ENCODE measurements at places on chromosomes 16 and 17.

DNA sequence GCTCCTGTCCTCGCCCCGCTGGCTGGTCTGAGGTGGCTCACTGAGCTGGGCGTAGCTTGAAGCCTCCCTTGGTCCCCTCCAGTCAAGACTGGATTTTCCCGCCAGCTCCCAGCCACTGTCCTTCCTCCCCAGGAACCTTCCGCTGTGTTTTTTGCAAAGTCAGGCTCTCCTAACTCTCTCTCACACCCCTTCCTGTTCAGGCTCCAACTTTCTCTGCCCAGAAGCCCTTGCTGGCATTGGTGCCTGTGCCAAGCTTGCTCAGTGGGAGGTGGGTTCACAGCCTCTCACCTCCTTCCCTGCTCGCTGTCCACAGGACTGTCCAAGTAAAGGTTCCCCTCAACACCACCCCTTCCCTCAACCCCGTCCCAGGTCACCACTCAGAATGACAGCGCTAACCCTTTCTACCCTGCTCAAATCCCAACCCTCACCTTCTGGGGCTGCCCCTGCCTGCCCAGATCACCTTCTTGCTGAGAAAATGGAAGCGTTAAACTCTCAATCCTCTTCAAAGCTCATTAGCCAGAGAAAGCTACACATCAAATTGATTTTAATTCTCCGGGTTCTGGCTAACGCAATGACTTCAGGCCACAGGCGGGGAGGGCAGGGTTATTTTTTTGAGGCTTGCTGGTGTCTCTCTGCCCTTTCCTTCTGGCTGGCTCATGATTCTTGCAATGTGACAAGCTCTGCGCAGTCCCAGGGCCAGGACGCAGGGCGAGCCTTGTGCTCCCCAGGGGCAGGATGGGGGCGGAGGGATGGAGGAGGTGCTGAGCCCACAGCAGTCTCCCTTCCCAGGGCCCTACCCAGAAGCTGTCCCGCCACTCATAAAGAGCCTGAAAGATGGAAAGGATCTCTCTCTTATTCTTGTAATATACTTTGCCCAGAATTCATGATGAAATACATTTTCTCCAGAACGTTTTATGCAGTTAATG lies 357.2 kb upstream of the TNRC6C start:
- DNase-seq, result no peak

GRCh38 chr16:4525069-4525468 lies 13.5 kb downstream of the CDIP1 start:
- DNase-seq, result no peak

DNA sequence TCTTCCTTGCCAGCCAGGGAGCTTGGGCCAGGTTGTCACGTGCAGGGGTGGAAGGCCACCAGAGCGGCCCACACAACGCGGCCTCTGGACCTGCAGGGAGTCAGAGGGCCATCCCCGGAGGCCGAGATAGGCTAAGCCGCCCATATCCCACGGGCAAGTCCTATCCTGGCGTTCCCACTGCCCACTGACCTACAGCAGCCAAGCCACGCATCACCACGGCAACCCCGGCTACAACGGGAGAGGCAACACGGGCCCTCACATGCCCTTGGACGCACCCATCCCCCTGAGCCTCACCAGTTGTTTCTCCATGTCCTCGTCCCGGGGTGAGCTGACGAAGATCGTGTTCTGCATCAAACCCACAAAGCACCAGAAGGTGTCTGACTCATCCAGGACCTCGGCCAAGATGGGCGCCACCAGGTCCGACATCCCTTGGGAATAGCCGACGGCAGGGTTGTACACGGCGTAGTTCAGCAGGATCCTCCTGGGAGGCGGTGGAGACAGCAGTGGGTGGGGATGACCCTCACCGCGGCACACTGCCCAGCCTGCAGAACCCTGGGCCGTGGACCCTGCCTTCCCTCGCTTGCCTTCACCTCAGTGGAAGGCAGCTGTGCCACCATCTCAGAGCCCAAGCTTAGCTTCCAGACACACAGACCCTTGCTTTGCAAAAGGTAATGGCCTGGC lies 88.2 kb downstream of the TBC1D16 start:
- no peak for DNase-seq

DNA sequence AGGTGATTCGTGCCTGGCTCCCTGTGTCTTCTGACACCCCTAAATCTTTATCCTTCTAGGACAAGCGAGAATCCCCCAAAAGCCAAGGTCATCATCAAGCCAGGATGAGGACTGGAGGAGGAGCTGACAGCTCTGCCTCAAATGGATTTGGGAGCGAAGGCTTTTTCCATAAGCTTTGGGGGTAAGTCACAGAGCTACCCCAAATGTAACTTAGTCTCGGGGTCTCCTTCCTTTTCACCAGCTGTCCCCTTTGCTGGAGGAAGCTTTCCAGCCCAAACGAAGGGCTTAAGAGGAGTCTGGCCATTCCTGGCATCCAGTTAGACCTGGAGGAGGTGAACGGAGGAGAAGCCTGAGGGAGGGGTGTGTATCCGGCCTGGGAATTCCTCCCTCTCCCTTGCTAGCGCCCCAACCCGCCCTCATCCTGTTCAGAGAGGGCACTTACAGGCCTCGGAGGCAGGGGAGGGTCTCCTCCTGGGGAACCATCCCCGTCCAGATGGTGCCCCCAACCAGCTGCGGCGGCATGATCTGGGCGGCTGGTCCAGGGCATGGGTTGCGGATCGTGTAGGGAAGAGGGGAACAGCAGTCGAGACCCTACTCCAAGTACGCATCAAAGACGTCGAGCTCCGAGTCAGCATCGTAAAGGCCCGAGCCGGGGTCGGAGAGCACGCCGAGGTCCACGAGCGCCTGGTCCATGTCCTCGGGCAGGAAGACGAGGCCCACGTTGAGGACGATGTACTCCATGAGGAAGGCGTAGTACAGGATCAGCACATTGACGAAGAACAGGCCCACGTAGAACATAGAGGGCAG lies 938 bp downstream of the DEXI start:
- no peak for DNase-seq

DNA sequence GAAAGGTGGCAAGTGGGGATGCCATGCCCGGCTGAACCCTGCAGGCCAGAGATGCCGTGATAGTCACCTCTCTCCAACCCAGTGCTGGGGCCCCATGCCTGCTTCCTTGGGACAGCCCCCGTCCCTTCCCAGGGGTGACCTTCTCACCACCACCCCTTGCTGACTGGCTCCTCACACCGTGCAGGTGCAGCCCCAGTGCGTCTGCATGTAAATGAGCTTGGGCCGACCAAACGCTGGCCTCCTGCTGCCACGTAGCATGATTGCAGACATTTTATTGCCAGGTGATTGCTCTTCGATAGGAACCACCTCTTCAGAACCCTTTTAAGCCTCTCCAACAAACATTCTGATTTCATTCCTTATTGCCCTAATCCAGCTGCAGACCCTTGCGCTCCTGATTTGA lies 32.5 kb downstream of the ASIC2 start:
- DNase-seq, result no peak

- DNase-seq, result no peak
Observed at GRCh38 chr16:49466529-49466831, 92.9 kb downstream of the C16orf78 start.

GRCh38 chr16:4695473-4696171 lies 2.3 kb downstream of the NUDT16L1 start:
- no peak for DNase-seq

GRCh38 chr16:66746682-66747081 lies 4.7 kb downstream of the DYNC1LI2 start:
- DNase-seq, result no peak

GRCh38 chr16:14289692-14290340 lies 218.7 kb downstream of the MRTFB start:
- no peak for DNase-seq

DNA sequence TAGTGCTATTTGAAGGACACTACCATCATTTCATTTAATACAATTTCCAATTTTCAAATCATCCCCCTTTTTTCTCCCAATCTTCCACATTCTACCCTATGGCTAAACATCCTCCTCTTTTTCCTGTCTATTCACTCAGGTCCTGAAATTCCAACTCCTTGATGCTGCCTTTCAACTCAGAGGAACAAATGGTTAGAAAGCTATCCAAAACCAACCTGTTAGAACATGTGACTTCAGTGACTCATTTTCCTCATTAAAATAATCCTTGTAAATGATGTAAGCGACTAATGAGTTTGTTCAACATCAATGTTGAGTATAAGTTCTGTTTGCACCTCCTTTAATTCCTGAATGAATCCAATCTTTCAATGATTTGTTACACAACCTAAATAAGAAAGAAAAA lies 5.5 kb downstream of the PSMD12 start:
- DNase-seq, result no peak

GRCh38 chr17:28977659-28978355 lies 26.5 kb upstream of the PHF12 start:
- DNase-seq, result no peak

DNA sequence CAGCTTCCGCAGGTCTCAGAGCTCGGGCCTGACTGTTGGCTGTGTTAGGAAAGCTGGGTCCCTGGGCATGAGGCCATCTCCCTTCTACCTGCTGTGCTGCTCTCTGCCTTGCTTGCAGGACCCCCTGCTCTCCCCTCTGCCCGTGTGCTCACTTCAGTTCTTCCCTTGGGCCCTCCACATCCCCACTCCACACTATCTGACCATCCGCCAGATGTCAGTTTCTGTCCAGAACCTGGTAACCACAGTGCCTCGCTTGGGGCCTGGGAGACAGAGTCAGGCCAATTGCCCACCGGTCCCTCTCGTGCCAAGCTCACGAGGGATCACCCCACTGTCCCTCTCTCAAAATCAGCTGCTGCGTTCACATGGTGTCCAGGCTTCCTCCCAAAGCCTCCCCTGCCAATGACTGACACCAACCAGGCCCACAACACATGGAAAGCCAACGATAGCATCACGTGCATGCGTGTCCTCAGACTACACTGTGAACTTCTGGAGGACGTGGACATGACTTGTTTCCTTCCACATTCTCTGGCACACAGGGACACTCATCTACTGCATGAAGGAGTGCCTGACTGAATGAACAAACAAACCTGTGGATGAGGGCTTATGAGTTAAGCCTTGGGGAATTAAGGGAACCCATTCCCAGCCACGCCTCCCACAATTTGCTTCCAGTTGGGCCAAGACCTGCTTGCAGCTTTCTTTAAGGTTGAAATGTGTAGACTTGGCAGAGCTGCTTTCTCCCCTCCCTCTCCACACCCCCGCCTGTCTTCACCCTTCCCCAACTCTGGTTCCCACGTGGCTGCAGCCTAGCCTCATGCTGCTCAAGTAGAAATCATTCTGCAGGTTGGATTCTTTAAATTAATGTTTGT lies 72.5 kb upstream of the ZNF423 start:
- DNase-seq, result no peak

GRCh38 chr17:8896087-8896486 lies 28.6 kb upstream of the PIK3R6 start:
- DNase-seq, result no peak

DNA sequence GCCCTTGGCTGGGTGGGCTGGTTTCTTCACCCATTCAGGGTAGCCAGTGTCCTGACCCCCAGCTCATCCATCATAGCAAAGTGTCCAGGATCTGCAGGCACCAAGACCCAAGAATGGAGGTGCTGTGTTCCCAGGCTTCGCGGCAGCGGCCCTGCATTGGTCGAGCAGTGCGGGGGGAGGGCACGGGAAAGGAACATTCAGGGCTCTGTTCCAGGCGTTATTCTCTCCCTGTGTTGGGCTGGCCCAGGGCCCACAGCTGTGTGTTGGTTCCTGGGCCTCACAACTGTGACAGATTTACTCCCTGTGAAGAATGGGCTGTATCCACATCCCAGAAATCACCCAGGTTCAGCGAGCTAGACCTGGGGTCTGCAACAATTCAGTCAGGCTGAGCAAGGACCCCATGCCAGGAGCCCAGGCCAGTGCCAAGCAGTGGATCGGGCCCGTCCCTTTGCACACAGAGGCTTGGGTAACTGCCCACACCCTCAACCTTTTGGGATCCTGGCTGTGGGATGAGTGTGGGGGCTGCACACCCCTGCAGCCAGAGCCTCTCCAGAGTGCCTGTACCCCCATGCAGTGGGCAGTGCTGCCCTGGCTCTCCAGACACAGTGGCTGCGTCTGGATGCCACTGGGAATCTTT lies 10.0 kb downstream of the GPT2 start:
- no peak for DNase-seq

DNA sequence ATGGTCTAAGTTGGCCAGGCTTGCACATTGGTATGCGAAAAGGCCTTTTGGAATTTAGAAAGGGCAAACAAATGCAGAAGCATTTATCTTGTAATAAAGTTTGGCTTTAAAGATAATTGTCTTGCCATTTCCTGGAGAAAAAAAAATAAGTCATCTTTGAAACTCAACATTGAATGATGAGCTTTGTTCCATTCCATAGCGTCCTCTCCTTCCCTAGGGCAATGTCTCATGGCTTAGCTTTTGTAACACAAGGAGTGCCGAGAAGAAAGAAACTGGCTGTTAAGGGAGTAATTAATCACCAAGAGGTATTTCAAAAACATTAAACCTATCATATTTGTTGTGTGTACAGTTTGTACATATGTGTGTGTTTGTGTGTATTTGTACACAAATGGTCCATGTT lies 372.3 kb downstream of the NPIPA8 start:
- DNase-seq, result no peak

GRCh38 chr17:27741971-27742575 lies 58.3 kb downstream of the NOS2 start:
- DNase-seq, result no peak

- no peak for DNase-seq
Observed at GRCh38 chr17:34797720-34798119, 163.5 kb downstream of the CCT6B start.

- DNase-seq, result peak; percentile 60
Observed at GRCh38 chr17:49210158-49211029, at the start of the genes ABI3 and GNGT2. Gene ABI3 (plus strand): TSS chr17:49210707. CDS start chr17:49210725, 18 bp downstream. Gene GNGT2 (minus strand): TSS chr17:49210574. CDS start chr17:49207422, 3,152 bp downstream.

GRCh38 chr17:57875290-57876022 lies 25.6 kb upstream of the MRPS23 start:
- no peak for DNase-seq

DNA sequence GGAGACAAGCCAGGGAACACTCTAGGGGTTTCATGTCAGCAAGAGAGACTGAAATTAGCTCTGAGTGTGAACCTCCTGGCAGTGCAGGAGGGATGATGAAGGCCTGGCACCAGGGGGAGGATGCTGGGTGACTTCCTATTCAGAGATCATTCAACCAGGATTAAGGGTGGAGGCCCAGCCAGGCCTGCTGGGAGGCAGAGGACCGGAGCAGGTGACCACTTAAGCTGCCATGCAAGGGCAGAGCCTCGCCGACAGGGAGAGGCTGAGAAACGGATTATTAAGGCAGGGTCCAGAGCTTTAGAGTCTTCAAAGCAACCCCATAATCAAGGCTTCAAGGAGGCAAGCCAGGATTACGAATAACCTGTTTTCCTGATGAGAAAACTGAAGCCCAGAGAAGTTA lies 10.6 kb upstream of the SRCIN1 start:
- no peak for DNase-seq

- no peak for DNase-seq
Observed at GRCh38 chr16:69741519-69741918, 13.2 kb downstream of the NOB1 start.

- DNase-seq, result no peak
Observed at GRCh38 chr17:14882131-14882530, 383.0 kb downstream of the PMP22 start.

- no peak for DNase-seq
Observed at GRCh38 chr16:89867918-89868317, 5.5 kb upstream of the TCF25 start.

- DNase-seq, result no peak
Observed at GRCh38 chr16:51509336-51509735, 358.3 kb upstream of the SALL1 start.

- DNase-seq, result no peak
Observed at GRCh38 chr16:85168732-85169256, 56.5 kb upstream of the CIBAR2 start.

All from activated T-cell treated with anti-CD3 and anti-CD28 coated beads for 24 hours (primary cell).